ENCODE measurements at places on chromosomes 3 and 15. TPM values are rescaled to one million over a fixed set of nuclear protein-coding genes. Genes with fewer than 3 reads are reported as not detected.

GRCh38 chr3:9704347-9705322 is 1.0 kb downstream of the CPNE9 start:
- peak overlapping the region; percentile 38 for H3K4me3 ChIP-seq
- H3K4me1 ChIP-seq, result peaks cover 11% of the 10 kb centered on the region
- H3K27ac ChIP-seq, result no peak overlapping the region
- H3K27me3 ChIP-seq, result peaks cover 9% of the 10 kb centered on the region

GRCh38 chr3:179174316-179174715 is 26.2 kb downstream of the PIK3CA start:
- DNase-seq, result no peak
- no peaks in the 10 kb centered on the region for H3K27me3 ChIP-seq
- H3K4me1 ChIP-seq, result no peaks in the 10 kb centered on the region
- no peak overlapping the region for H3K27ac ChIP-seq
- no peaks in the 10 kb centered on the region for H3K36me3 ChIP-seq

- no peak for DNase-seq
- H3K36me3 ChIP-seq, result no peaks in the 10 kb centered on the region
- no peak overlapping the region for H3K4me3 ChIP-seq
- no peak overlapping the region for H3K27ac ChIP-seq
Measured at GRCh38 chr3:69504232-69504631, 118.3 kb upstream of the FRMD4B start.

DNA sequence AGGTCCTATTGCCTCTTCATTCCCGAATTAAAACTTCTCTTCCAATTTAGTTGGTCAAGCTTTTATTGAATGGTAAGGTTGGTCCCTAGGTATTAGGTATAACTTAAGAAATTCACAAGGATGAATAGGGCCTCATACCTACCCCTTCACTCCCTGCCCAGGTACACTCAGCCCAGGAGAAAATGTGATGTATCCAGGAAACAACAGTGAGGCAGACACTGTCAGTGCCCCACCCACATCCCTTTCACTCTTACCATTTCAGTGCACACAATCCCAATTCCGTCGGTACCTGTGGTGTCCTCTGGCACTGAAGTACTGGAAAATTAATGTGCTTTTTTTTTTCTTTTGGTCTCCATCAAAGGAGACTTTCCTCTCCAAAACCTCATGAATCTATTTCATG is 10.5 kb upstream of the C3orf49 start:
- no peak overlapping the region for H3K27ac ChIP-seq
- H3K36me3 ChIP-seq, result no peaks in the 10 kb centered on the region
- H3K4me3 ChIP-seq, result no peak overlapping the region
- H3K27me3 ChIP-seq, result no peaks in the 10 kb centered on the region
- no peak for DNase-seq

GRCh38 chr3:134620476-134621115 is 30.2 kb downstream of the KY start:
- no peaks in the 10 kb centered on the region for H3K36me3 ChIP-seq
- no peaks in the 10 kb centered on the region for H3K27me3 ChIP-seq
- H3K4me3 ChIP-seq, result no peak overlapping the region

DNA sequence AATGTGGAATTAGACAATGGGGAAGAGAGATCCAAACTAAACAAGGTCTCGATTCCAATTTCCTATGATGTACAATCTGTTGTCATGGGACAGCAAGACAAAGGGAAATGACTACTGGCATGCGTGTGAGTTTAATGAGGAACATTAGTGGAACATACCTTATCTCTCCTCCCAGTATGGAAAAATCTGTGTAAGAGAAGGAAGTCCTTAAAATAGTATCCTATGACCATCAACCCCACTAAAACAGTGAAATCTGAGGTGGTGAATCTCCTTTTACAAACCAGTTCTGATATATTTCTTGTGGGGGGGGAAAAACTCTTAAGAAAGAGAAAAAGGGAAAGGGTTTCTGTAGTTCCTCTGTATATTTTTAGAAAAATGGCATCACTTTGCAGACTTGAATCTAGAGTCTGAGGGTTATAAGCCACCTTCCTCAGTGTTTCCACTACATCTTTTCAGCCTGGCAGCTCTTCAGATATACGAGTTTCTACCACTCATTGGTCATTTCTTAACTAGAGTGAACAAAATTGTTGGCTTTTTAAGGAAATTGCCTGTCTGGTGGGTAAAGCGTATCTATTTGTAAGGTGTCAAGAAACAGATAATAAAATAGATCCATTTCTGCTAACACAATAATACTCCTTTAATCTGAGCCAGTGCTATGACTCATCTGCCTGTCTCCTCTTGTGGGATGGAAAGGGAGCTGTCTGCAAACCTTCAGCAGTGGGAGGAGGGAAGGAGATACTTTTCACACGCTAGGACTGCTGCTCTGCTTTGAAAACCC is 3.0 kb upstream of the TNFAIP8L3 start:
- H3K27ac ChIP-seq, result no peak overlapping the region
- peaks cover 67% of the 10 kb centered on the region for H3K27me3 ChIP-seq
- H3K4me3 ChIP-seq, result no peak overlapping the region
- H3K4me1 ChIP-seq, result peaks cover 8% of the 10 kb centered on the region
- no peaks in the 10 kb centered on the region for H3K36me3 ChIP-seq

DNA sequence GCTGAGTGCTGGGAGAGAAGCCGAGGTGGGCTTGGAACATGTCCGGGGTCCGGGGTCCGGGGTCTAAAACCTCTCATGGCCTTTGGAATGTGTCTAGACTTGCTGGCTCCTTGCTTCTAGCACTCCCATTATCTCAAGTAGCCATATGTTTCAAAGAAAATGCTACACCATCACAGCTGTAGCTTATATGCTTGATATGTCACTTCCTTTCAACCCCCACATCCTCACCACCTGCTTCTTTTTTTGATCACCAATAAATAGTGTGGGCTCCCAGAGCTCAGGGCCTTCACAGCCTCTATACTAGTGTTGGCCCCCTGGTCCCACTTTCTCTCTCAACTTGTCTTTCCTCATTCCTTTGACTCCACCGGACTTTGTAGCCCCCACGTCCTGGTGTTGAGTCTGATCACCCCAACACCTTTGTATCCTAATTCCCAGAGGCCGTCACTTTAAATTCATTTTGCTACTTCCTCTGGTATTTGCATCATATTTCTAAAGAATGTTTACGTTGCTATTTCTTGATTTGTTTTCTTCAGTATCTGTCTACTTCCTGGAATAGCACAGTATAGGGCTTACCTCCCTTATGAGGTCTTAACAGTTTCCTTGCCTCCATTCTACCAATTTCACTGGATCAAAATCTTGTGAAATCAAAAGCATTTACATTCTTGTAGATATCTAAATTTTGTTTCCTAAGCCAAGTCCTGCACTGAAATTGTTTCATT is 71.9 kb upstream of the CHRNB4 start:
- no peak for DNase-seq
- no peak overlapping the region for H3K27ac ChIP-seq
- H3K4me1 ChIP-seq, result no peaks in the 10 kb centered on the region
- H3K27me3 ChIP-seq, result peaks cover 48% of the 10 kb centered on the region
- H3K4me3 ChIP-seq, result no peak overlapping the region

- peaks cover 14% of the 10 kb centered on the region for H3K4me1 ChIP-seq
- H3K27me3 ChIP-seq, result no peaks in the 10 kb centered on the region
- DNase-seq, result peak; percentile 86
Measured at GRCh38 chr3:194879991-194880939, 194.6 kb downstream of the FAM43A start.

GRCh38 chr3:150942221-150942620 is 30.3 kb downstream of the CLRN1 start:
- no peak overlapping the region for H3K4me3 ChIP-seq
- H3K36me3 ChIP-seq, result no peaks in the 10 kb centered on the region
- H3K4me1 ChIP-seq, result no peaks in the 10 kb centered on the region
- no peak for DNase-seq

DNA sequence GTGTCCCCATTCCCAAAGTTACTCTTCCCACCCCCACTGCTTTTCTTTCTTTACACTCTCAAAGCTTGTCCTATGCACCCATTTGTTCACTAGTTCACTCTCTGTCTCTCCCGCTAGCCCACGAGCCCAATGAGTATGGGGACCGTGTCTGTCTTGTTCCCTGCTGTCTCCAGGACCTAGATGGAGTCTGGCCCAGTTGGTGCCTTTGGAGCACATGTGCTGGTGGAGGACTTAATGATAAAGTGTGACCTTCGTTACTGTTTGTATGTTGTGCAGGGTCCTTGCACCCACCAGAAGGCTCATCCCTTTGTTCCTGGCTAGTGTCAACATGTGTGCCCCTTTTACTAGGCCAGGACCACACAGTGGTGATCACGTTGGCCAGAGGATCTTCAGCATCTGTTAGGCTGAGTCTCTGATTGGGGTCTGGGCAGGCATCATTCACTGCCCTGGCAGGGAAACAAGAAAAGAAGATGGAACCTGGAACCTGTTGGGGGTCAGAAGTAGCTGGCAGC is 7.4 kb downstream of the CISH start:
- no peaks in the 10 kb centered on the region for H3K27me3 ChIP-seq
- no peaks in the 10 kb centered on the region for H3K36me3 ChIP-seq
- H3K27ac ChIP-seq, result no peak overlapping the region
- H3K4me1 ChIP-seq, result peaks cover 18% of the 10 kb centered on the region

DNA sequence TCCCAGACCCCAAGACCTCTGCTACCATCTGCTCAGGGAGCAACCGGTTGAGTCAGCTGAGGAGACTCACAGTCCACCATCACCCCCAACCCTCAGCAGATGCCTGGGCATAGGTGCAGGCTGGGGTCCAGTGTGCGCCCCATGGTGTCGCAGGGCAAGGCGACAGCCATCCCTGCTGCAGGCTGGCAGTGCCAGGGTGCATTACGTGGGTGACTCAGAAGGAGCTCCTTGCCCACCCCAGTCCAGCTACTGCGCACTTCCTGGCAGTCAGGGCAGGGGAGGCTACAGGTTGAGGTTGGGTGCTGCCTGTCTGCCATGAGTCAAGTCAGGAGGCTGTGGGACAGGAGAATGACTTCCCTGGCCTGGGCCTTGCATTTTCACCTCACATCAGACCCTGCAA is 33.5 kb downstream of the RASGRF1 start:
- no peaks in the 10 kb centered on the region for H3K36me3 ChIP-seq
- no peak for DNase-seq
- H3K4me3 ChIP-seq, result no peak overlapping the region
- no peak overlapping the region for H3K27ac ChIP-seq

DNA sequence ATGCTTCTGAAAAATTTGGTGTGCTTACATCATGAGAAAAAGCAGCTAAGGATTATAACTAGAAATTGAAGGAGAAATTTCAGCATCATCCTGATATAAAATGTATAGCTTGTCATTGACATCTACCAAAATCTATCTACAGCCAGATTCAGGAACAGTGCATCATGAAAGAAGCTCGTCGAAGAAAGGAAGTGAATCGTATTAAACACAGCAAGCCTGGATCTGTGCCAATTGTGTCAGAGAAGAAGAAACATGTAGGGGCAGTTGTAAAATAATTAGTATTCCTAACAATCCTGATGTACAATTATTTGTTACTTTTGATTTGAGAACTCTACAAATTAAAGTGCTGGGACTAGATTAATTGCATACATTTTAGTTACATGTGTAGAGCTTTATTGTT is 37.2 kb downstream of the AP4E1 start:
- no peaks in the 10 kb centered on the region for H3K27me3 ChIP-seq
- no peak overlapping the region for H3K27ac ChIP-seq
- peaks cover 7% of the 10 kb centered on the region for H3K4me1 ChIP-seq
- H3K4me3 ChIP-seq, result no peak overlapping the region
- peaks cover 7% of the 10 kb centered on the region for H3K36me3 ChIP-seq

DNA sequence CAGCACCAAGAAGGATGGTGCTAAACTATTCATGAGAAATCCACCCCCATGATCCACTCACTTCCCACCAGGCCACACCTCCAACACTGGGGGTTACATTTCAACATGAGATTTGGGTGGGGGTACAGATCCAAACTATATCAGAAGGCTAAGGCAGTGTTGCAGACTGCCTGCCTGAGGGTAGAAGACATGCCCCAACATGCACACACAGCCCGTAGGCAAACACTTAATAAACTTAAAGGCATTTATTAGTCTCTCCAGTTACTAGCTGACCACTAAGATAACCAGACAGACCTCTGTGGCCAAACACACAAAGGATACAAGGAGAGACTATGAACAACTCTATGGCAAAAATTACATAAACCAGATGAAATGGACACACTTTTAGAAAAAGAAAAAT is 10.2 kb downstream of the FAM162A start:
- H3K27me3 ChIP-seq, result no peaks in the 10 kb centered on the region
- H3K36me3 ChIP-seq, result no peaks in the 10 kb centered on the region
- peaks cover 38% of the 10 kb centered on the region for H3K4me1 ChIP-seq
- no peak overlapping the region for H3K27ac ChIP-seq
- no peak overlapping the region for H3K4me3 ChIP-seq

DNA sequence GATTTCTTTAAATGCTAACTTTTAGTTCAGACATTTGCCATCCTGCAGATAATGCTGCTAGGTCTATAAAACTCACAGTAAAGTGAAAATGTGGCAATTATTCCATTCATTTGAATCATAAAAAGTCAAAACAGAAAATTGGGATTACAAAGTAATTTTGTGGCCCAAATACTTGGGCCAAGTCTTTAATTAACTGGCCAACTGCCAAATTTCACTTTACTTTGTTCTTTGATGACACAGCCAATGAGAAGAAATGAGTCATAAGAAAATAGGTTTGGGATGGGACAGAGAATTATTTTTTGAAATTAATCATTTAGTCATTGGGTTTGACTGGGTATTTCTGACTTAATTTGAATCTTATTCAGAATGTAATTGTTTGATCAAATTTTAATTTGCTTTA is 89.8 kb upstream of the SLC2A2 start:
- no peaks in the 10 kb centered on the region for H3K27me3 ChIP-seq
- no peaks in the 10 kb centered on the region for H3K4me1 ChIP-seq
- H3K27ac ChIP-seq, result no peak overlapping the region
- H3K4me3 ChIP-seq, result no peak overlapping the region
- peak; percentile 34 for DNase-seq
- no peaks in the 10 kb centered on the region for H3K36me3 ChIP-seq

- no peaks in the 10 kb centered on the region for H3K36me3 ChIP-seq
- no peaks in the 10 kb centered on the region for H3K4me1 ChIP-seq
- no peak overlapping the region for H3K4me3 ChIP-seq
Measured at GRCh38 chr3:50689558-50689957, 14.8 kb downstream of the DOCK3 start.

GRCh38 chr15:80549191-80549590 is 145.0 kb downstream of the ARNT2 start:
- H3K4me1 ChIP-seq, result no peaks in the 10 kb centered on the region
- H3K36me3 ChIP-seq, result no peaks in the 10 kb centered on the region
- no peak for DNase-seq
- H3K27me3 ChIP-seq, result peaks cover 3% of the 10 kb centered on the region

GRCh38 chr15:60523056-60523455 is 44.1 kb upstream of the ICE2 start:
- H3K27me3 ChIP-seq, result no peaks in the 10 kb centered on the region
- DNase-seq, result no peak
- no peak overlapping the region for H3K4me3 ChIP-seq
- no peaks in the 10 kb centered on the region for H3K4me1 ChIP-seq
- no peaks in the 10 kb centered on the region for H3K36me3 ChIP-seq

- no peak overlapping the region for H3K27ac ChIP-seq
- no peaks in the 10 kb centered on the region for H3K27me3 ChIP-seq
- H3K4me3 ChIP-seq, result no peak overlapping the region
- H3K4me1 ChIP-seq, result no peaks in the 10 kb centered on the region
Measured at GRCh38 chr3:38276081-38276916, 5.8 kb upstream of the SLC22A14 start.

The CLDN1 gene
- 173 TPM for total RNA-seq

The EIF4A2 gene
- 403 TPM for total RNA-seq

The CCDC9B gene
- total RNA-seq, result 8.9 TPM

The PIF1 gene
- 60.4 TPM for total RNA-seq

The PAQR5 gene
- 16.0 TPM for total RNA-seq

The GPR149 gene
- not detected for total RNA-seq

The SLC28A1 gene
- total RNA-seq, result not detected

The BFSP2 gene
- not detected for total RNA-seq

The IMP3 gene
- 84.5 TPM for total RNA-seq

The SUCLG2 gene
- total RNA-seq, result 7.4 TPM

The HTD2 gene
- 9.6 TPM for total RNA-seq

Measured in A673 (cell line).